GM12892 (cell line): ENCODE measurements at places on chromosomes 6 and 20.

- no peak for DNase-seq
These were observed 76.1 kb upstream of the HSF2 start for GRCh38 chr6:122323361-122323760.

DNA sequence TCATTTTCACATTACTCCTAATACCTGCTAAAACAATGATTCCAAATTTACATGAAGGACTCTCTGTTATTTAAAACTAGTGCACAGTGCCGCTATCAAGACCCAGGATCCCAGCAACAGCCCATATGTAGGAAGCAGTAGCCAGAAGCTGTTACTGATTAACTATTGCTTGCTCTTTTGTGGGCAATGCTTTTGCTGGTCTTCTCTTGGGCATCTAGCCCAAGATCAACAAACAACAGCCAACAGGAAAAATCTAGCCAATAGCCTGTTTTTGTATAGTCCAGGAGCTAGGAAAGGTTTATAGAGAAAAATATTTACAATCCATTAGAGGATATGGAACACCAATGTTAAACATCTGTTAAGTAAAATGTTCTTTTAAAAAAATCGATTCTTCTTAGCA is 22.1 kb upstream of the TENT5A start:
- DNase-seq: no peak

DNA sequence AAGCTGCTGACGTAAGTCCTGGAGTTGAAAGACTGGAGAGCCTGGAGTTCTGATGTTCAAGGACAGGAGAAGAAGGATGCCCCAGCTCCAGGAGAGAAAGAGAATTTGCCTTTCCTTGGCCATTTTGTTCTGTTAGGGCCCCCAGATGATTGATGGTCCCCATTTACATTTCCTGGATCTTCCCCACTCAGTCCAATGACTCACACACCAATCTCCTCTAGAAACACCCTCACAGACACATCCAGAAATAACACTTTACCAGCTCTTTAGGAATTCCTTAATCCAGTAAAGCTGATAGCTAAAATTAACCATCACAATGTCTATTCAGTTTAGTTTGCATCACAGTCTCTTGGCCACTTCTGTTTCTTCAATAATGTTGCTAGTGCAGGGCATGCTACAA is 260.2 kb upstream of the IRAK1BP1 start:
- DNase-seq: no peak

DNA sequence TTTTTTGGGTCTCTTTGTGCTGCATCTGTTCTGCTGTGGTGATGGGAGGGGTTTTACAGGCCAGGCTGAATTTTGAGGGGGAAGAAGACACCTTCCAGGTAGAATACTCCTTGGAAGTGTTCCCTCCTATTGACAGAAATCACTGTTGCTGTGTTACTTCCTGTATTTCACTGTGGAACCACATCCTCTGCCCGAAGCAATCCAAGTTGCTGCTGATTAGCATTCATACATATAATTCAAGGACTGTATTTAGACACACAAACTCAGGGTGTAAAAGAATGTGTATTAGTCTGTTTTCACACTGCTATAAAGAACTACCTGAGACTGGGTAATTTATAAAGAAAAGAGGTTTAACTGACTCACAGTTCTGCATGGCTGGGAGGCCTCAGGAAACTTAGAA is 50.6 kb upstream of the TMEM244 start:
- DNase-seq: no peak

GRCh38 chr6:52286798-52287432 is 2.4 kb upstream of the MCM3 start:
- no peak for DNase-seq

GRCh38 chr6:101011186-101011585 is 130.1 kb upstream of the ASCC3 start:
- DNase-seq: no peak

DNA sequence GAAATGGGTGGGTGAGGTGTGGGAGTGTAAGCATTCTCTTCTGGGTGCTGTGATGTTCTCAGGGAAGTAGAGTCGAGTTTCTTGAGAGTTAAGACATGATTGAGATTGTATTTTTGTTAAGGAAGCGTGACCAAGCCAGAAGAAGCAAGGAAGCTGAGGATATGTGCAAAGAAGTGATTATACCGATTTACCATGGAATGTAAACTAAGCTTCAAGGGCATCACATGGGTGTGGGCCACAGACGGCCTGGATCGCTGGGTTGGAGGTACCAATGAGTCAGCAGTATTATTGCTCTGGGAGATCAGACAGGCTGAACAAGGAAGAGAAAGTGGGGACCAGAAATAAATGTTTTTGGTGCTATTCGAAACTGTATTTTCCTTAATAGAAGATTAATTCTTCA is 184.1 kb upstream of the GMDS start:
- no peak for DNase-seq

DNA sequence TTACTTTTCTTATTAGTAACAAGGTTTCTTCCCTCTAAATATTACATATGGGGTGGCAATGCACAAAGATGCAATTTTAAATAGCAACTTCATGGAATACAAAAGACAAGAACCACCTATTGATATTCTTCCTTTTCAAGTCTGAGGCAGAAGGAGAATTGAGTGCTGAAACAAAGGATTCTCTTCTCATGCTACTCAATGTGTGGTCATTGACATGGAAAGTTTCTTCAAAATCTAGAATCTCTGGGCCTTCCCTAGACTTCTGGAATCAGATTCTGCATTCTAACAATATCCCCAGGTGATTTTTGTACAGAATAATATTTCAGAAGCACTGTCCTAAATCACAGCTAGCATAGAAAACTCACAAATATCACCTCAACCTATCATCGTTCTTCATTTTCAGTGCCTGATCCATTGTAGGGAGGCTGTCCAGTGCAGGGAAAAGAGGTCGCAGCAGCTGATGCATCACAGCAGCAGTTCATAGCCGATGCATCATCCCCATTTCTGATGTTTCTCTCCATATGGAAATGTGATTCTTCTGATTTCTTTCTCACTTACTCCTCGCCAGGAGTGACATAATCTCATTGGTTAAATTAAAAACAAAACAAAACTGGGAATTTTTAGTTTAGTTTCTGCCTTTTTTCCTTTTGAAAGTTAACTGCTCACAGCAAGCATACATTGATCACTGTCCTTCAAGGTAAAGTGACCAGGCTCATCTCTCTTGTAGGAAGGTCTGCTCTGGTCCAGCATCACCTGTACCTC is 139.5 kb upstream of the FAM83B start:
- no peak for DNase-seq

GRCh38 chr6:39005774-39006173 is 42.8 kb upstream of the GLP1R start:
- no peak for DNase-seq

GRCh38 chr6:107539849-107540464 is 50.0 kb downstream of the SOBP start:
- DNase-seq: no peak

DNA sequence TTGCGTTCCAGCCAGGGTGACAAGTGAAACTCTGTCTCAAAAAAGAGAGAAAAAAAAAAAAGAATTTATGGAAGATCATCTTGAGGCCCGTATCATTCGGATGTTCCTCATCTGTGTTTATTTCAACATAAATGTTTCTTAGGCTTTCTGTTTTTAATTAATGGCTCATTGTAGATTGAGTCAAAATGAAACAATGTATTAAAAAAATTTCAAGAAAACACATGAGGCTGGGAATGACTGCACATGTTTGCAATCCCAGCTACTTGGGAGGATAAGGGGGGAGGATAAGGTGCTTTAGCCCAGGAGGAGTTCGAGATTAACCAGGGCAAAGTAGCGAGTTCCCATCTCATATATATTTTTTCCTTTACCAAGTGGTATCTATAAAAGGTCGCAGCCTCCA is 47.3 kb downstream of the ITCH start:
- DNase-seq: no peak

DNA sequence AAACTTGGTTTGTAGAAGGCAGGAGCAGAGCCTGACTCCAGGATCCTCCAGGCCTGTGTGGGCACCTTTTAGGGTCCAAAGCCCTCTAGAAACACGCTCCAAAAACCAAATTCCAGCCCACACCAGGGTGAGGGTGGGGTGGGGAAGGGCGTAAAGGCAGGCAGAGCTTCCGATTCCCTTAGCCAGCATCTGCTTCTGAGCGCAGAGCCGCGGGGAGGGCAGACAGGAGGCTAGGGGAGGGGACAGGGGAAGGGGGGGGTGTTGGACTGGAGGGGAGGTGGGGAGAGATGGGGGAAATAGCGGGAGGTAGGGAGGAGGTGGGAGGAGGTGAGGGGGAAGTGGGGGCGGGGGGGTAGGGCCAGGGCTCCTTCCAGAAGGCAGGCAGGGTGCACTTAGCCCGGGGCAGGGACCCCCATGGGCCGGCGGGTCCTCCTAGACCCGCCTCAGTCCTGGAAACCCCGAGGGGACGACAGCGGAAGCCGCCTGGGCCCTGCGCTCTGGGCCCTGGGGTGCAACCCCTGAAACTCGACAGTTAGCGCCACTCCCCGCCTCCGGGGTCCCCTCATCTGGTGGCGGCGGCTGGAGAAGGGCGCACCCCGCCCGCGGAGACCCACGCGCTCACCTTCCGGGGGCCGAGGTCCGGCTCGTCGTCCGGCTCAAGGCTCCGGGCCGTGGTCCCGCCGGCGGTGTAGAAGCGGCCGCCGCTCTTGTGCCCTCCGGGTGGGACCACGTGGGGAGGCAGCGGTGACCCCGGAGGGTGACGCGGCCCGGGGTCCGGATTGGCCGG is 22.0 kb upstream of the FRMD1 start:
- no peak for DNase-seq

GRCh38 chr20:51412333-51412871 is 130.1 kb downstream of the NFATC2 start:
- DNase-seq: no peak

- no peak for DNase-seq
These were observed 63.6 kb downstream of the HUS1B start for GRCh38 chr6:593139-593906.

DNA sequence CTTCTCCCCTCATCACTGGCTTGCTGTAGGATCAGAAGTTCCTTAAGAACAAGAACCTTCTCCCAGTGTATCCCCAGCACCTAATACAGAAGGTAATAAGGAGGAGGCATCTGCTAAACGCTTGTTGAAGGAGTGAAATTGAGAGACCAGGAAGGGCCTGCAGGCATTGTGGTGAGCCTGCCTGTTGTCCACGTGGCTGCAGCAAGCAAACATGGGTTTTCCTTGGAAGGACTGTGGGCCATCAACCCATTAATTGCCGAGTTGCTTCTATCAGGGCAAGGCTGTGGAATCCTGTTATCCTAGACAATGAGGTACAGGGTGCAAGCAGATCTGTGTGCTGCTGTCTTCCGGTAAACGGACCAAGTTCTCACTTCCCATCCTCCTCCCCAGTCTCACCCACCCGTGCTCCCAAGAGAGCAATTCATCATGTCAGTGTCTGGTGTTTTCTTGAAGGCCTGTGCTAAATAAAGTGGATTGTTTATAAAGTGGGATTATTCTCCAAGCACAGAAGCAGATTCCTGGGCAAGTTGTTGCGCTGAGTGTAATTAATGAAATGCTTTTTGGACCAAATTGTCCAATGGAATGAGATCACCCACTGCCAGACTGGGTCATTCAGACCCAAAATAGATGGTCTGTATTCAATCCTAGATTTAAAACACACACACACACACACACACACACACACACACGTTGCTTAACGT is 164.6 kb upstream of the CDYL start:
- DNase-seq: no peak

GRCh38 chr6:168349718-168350210 is 30.2 kb upstream of the DACT2 start:
- DNase-seq: no peak

GRCh38 chr6:122717350-122717749 is 62.2 kb upstream of the FABP7 start:
- DNase-seq: no peak

DNA sequence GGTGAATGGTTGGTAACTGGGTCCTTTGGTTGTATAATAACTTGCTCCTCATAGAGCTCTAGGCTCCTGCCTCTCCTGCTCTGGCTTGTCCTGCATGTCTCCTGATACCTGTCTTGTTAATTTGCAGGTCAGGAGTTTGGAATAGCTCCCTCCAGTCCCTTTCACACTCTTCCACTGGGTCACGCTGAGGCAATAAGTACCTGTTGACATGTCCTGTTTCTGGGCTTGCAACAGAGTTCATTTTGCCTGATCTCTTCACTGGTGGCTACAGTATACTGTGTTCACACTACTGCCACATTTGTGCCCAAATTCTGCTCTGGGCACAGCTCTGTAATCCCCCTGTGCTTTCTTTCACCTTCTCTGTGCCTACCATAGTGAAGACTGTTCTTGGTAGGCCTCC is 25.4 kb upstream of the C20orf144 start:
- DNase-seq: no peak

DNA sequence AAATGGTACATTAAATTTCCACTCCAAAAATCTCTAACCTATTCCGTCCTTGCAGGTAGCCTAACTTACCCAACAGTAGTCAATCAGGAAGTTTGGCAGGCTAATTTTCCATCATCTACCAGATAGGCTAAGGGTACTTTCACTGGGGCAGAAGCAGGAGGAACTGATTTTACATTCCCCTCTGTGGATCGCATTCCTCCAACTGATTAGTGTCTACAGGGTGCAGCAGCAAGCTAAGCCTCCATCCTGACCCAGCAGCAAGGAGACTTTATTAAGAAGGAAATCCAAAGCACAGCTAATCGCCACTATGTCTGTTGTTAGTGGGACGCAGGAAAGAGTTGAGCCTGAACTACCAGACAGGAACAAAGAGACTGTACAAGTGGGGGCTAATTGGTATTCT is 143.2 kb upstream of the RUNX2 start:
- no peak for DNase-seq

- DNase-seq: no peak
These were observed 76.8 kb downstream of the ERMARD start for GRCh38 chr6:169828176-169828575.

DNA sequence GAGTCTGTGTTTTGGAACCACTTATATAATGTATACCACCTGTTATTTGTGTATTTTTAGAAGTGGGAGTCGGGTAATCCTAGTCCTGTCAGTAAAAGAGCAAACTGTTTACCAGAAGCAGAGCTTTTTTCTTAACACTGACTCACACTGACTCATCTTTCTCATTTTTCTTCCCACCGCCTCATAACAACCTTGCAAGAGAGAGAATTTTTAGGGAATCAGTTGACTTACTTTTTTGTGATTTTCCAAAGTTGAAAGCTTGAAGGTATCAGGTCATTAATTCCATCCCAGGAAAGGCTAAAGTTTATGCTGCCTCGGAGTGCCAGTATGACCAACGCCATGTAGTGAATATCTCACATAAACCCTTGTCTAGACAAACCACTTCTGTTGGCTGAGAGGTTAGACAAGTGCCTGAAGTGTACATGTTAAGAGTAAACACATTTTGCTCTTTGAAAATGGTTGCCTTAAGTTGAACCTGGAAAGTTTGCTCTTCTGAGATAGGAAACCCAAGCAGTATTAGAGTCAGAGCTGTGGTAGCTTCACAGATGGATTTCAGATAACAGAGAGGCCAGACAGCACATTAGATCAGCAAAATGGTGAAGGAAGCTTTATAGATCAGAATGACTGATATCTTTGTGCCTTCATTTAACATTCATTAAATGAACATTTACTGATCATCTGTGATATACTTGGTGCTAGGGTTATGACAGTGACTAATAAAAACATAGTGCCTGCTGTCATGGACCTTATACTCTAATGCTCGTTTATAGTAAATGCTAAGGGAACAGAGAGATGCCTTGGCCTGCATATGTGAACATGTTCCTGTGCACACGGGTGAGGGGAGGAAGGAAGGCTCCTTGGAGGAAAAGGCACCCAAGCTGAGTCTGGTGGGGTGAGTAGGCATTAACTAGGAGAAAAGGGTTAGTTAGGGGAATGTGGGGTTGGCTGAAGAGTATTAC is 29.1 kb upstream of the PKIG start:
- no peak for DNase-seq

- no peak for DNase-seq
These were observed 89.4 kb downstream of the PDE10A start for GRCh38 chr6:165573671-165574070.
